ENCODE measurements at places on chromosomes 4 and X.

DNA sequence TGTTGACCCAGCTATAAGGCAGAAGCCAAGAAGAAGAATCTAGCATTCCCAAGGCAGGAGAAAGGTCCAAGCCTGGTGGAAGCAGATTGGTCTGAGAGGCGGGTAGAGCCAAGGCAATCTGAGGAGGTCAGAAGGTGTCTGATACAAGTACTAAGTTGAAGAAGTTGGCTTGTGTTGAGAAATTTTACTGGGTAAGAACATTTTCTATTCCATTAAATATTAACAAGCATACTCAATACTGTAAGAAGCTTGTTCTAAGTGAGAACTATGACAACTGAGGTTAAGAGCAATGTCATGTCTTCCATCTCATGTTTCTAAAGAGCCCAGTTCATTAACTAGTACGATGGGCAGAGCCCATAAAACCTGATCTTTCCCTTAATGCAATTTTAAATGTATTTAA, 75.0 kb downstream of the FAM13A start:
- DNase-seq = no peak

DNA sequence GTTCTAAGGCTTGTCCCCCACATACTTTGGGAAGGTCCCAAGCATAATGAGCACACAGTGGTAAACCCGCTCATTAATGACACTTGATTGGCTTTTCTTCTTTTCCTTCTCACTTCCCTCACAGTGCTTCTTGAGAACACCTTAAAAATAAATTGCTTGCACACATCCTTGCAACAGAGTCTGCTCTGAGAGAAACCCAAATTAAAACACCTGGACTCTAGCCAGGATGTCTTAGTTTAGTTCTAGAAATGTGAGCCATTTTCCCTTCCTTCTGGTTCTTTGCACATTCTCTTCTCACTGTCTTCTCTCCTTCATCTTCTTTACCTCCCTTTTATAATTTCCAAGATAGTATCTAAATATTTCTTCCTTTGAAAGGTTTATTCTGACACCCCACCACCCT, 35.3 kb upstream of the COX7B2 start:
- DNase-seq = no peak

DNA sequence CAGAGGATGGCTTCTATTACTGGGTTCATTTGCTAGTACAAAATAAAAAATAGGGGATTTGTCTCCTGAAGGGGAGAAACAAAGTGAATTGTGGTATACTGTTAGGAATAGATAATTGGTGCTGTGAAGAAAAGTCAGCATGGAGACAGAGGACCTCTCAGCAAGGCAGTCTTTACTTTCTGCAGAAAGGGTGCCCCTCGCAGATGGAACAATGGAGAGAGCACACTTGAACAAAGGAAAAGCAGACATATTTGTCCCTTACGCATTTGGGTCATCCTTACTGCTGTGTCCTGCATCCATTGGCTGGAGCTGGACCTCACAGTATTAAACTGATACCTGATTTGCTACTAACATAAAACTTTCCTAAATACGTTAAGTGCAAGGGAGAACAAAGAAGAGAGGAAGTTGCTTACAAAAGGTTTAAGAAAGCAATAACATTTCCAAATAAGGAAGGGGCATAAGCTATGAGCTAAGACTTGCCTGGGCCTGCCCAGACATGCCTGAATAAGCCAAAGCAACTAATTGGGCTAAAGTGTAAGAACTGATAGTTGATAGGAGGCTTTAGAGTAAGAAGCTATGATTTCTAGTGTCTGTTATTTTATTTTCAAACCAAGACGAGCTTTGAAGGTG, 83.8 kb downstream of the CCKAR start:
- no peak for DNase-seq

- no peak for DNase-seq
Measured at GRCh38 chr4:107896158-107896645, 35.1 kb upstream of the CYP2U1 start.

DNA sequence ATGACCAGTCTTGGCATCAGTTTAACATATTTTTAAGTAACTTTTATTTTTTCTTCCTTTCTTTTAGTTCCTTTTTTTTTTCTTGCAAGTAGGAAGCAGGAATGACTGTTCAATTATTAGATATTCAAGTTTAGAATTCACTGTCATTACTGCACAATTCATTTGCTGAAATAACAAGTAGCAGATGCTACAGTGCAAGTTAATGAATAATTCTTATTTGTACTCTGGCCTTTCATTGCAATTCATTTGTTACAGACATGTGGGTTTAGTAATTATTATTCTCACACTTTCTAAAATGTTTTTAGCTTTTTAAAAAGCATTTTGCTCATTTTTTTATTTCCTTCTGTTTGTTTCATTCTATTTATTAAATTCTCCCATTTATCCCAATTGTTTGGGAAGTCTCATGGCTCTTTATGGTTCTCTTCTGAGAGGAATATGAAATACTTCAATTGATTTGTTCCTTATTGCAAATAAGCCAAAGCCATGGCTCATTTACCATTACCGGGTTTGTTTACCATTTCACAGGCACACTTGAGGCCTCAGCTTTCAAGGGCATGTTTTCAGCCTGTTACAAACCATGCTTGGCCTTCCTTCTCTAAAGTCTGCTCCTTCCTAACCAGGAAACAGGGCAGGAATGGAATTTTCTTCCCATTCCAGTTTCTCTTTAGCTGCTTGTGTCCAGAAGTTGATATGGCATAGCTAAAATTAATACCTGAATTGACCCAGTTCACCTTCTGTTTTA, 4.6 kb upstream of the DCAF4L1 start:
- no peak for DNase-seq

Data from SK-N-DZ (cell line).